Hepatocyte (in vitro differentiated cells): ENCODE measurements at places on chromosomes 2 and 18. TPM values are rescaled to one million over a fixed set of nuclear protein-coding genes. Genes with fewer than 3 reads are reported as not detected.

- no peak overlapping the region for H3K4me3 ChIP-seq
- H3K27me3 ChIP-seq, result no peaks in the 10 kb centered on the region
- H3K27ac ChIP-seq, result peak overlapping the region; percentile 75
- peaks cover 31% of the 10 kb centered on the region for H3K4me1 ChIP-seq
These were observed 175.3 kb downstream of the INHBB start for GRCh38 chr2:120520929-120521912.

GRCh38 chr2:178401994-178402437 is 49.0 kb downstream of the PRKRA start:
- H3K4me3 ChIP-seq, result no peak overlapping the region
- no peak overlapping the region for H3K27ac ChIP-seq
- H3K36me3 ChIP-seq, result no peaks in the 10 kb centered on the region
- no peak for DNase-seq
- no peaks in the 10 kb centered on the region for H3K4me1 ChIP-seq
- no peaks in the 10 kb centered on the region for H3K27me3 ChIP-seq

GRCh38 chr2:104668631-104669030 is 185.3 kb upstream of the POU3F3 start:
- no peak overlapping the region for H3K27ac ChIP-seq

- no peak overlapping the region for H3K4me3 ChIP-seq
- no peak for DNase-seq
- H3K27me3 ChIP-seq, result no peaks in the 10 kb centered on the region
- H3K27ac ChIP-seq, result no peak overlapping the region
- H3K4me1 ChIP-seq, result no peaks in the 10 kb centered on the region
- no peaks in the 10 kb centered on the region for H3K36me3 ChIP-seq
These were observed 66.1 kb downstream of the METTL8 start for GRCh38 chr2:171367692-171368091.

DNA sequence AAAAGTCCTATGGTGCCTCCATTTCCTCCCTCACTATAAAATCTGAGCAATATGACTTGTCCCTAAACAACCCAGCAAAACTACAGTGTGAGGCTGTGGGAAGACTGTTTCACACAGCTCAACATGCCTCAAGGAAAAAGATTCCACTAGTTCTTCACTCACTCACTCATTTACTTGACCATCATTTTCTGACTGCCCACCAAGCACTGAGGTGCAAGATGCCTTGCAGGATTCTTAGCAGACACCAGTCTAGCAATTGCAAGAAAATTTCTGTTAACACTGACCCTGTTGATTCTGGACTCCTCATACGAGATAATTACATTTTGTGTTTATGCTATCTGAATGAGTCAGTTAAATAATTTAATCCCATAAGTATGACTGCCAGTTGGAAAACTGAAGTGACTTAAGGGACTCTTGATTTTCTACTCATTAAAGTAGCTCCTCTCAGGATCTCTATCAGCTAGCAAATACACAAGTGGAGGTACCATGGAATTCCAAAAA is 51.9 kb upstream of the PCBP1 start:
- no peaks in the 10 kb centered on the region for H3K27me3 ChIP-seq
- no peak overlapping the region for H3K4me3 ChIP-seq
- no peak for DNase-seq
- H3K36me3 ChIP-seq, result no peaks in the 10 kb centered on the region
- peaks cover 20% of the 10 kb centered on the region for H3K4me1 ChIP-seq

GRCh38 chr2:53111004-53111403 is 656.6 kb upstream of the CHAC2 start:
- H3K36me3 ChIP-seq, result no peaks in the 10 kb centered on the region
- DNase-seq, result no peak
- no peak overlapping the region for H3K4me3 ChIP-seq
- H3K27ac ChIP-seq, result no peak overlapping the region

DNA sequence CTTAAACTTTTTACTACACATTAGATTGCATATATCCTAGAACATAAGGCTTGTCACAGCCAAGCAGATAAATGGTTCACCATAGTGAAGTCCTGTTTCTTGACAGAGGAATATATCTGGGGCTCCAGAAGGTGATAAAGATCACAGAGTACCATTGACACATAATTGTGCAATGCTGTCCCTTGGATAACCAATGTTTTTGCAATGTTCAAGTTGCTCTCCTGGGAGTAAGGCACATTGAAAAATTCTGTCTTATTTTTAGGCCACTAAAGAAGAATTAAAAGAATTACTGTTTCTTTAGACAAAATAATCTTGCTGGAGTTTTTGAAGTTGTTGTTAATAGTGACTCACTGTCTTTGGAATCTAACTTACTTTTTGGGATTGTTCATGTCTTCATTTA is 1132.8 kb downstream of the LRP1B start:
- H3K36me3 ChIP-seq, result no peaks in the 10 kb centered on the region
- no peaks in the 10 kb centered on the region for H3K27me3 ChIP-seq
- no peaks in the 10 kb centered on the region for H3K4me1 ChIP-seq
- H3K4me3 ChIP-seq, result no peak overlapping the region
- H3K27ac ChIP-seq, result no peak overlapping the region
- no peak for DNase-seq

Gene UGT1A3
- total RNA-seq, result not detected in 2 replicates

Gene RTKN
- total RNA-seq, result 66.1 and 74.2 TPM in 2 replicates

Gene ASB18
- not detected in 2 replicates for total RNA-seq

Gene G6PC2
- not detected in 2 replicates for total RNA-seq

Gene C2orf80
- not detected in 2 replicates for total RNA-seq
